Activated T-helper 9 cell treated with anti-CD3 and anti-CD28 coated beads, Interleukin-2, amount 50 U/mL, for 16 hours (primary cell): ENCODE measurements at places on chromosomes 3 and 15.
A peak's percentile ranks its signal among the peaks of the same experiment; 100 is the strongest.

DNA sequence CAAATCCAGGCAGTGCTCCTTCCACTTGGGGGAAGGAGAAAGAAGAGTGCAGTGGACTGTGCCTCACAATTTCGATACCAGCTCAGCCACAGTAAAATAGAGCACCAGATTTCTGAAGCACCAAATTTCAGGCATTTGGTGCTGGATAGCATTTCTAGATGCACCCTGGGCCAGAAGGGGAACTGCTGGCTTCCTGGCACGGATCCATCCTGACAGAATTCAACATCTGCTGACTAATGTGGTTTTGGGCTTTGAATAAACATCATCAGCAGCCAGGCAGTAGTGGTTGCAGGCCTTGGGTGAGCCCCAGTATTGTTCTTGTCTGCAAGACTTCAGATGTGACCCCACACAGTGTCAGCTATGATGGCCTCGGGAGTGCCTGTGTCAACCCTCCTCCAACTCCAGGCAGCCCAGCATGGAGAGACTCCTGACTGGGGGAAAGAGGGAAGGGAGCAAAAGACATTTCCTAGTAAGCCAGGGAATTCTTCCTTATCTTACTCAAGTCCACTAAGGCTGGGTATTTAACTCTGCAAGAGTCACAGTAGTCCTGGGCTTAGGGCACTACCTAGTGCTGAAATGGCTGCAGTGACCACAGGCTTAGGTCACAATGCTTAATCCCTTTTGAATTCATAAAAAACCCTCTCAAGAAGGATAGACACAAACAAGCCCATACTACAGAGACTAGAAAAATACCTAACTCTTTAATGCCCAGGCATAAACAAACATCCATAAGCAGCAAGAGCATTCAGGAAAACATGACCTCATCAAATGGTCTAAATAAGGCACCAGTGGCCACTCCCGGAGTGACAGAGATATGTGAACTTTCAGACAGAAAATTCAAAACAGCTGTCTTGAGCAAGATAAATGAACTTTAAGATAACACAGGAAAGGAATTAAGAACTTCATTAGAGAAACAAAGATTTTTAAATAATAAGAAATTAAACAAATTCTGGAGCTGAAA, 74.7 kb downstream of the SPATA16 start:
- no peak for DNase-seq

DNA sequence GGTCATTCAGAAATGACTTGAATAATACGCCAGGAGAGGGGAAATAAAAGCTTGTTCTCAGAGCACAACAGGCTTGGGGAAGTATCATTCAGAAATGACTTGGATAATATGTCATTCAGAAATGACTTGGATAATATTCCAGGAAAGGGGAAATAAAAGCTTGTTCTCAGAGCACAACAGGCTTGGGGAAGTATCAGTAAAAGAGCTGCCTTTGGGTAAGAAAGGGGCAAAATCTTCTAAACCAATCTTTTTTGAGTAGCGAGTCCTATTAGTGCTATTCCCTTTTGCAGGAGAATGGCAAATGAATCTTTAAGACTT, 20.9 kb downstream of the GABRR3 start:
- DNase-seq = no peak

DNA sequence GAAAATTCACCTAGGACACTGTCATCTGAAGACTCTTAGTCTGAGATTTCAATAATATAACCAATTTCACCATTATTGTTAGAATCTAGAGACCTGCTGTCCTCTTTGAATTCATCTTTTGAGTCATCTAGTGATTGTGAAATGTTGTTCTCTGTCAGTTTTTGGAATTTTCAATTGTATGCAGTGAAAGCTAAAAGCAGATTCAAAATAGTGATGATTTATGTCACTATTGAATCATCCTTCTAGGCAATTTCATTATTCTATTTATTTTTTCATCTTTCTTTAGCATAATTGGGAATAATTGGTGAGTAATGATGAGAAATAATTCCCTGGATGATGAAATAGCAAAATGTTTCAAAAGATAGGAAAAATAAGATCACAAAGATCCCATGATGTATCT, 101.7 kb upstream of the EIF1B start:
- DNase-seq = no peak

GRCh38 chr15:94917068-94917467, 685.7 kb downstream of the MCTP2 start:
- no peak for DNase-seq

- DNase-seq = no peak
Measured at GRCh38 chr15:78389322-78389721, 48.7 kb upstream of the IREB2 start.

- no peak for DNase-seq
Measured at GRCh38 chr3:178685591-178685906, 149.3 kb downstream of the KCNMB2 start.

- no peak for DNase-seq
Measured at GRCh38 chr3:193831495-193832455, 238.8 kb downstream of the OPA1 start.

- DNase-seq = no peak
Measured at GRCh38 chr15:88810446-88810845, 7.2 kb downstream of the ACAN start.

DNA sequence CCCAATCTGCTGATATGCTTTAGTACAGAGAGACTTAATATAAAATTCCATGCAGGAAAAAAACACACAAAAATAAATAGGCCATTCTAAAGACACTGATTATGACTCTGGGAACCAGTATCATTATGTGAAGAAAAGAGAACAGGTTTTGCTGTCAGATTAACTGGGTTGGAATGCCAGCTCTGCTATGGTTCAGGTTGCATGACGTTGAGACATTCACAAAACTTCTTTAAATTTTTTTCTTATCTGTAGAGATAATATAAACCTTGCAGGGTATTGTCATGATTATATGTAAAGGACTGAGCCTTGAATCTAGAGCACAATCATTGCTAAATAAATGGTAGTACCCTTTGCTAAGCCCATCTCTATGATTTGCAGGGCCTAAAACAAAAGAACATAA, 86.0 kb downstream of the CPNE4 start:
- no peak for DNase-seq

GRCh38 chr3:159252772-159253384, 451.0 kb downstream of the MFSD1 start:
- DNase-seq = no peak

GRCh38 chr15:60619131-60619530, 140.2 kb upstream of the ICE2 start:
- DNase-seq = no peak

DNA sequence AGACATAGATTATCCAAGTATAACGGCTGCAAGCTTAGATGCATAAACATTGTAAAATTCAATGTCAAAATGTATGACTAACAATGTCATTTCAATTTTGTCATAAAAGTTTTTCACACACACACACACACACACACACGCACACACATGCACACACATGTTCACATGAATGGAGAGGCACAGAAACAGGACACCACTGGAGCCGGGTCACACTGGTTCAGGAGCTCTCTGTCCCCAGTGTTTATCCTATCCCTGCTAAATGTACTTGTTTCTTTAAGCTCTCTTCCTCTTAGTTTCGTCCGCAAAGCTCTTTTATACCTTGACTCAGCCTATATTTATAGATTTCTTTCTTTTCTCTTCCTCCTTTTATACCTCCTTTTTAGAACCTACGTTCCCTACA, 249.9 kb downstream of the CADPS start:
- DNase-seq = no peak

GRCh38 chr3:137121704-137122314, 164.0 kb downstream of the IL20RB start:
- DNase-seq = no peak

DNA sequence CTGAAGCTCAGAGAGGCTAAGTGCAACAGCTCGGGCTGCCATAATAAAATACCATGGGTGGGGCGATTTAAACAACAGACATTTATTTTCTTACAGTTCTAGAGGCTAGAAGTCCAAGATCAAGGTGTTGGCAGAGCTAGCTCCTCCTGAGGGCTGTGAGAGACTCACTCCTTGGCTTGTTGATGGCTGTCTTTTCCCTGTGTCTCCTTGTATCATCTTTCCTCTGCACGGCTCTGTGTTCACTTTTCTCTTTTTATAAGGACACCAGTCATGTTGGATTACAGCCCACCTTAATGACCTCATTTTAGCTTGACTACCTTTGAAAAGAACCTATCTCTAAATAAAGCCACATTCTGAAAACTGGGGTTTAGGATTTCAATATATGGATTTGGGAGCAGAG, 129.7 kb downstream of the RPL22L1 start:
- no peak for DNase-seq

GRCh38 chr15:43749690-43750345, 3.6 kb downstream of the PDIA3 start:
- DNase-seq = peak; percentile 8

DNA sequence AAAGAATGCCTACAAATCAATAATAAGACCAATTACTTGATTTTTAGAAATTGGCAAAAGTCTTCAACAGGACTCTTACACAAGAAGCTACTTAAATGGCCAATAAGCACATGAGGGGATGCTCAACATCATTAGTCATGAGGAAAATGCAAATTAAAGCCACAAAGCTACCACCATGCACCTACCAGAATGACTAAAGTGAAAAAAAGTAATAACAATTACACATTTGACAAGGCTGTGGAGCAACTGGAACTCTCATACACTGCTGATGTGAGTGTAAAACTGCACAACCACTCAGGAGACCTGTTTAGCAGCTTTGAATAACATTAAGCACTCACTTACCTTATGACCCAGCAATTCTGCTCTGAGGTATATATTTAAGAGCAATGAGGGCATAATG, 68.4 kb downstream of the PPCDC start:
- DNase-seq = no peak

DNA sequence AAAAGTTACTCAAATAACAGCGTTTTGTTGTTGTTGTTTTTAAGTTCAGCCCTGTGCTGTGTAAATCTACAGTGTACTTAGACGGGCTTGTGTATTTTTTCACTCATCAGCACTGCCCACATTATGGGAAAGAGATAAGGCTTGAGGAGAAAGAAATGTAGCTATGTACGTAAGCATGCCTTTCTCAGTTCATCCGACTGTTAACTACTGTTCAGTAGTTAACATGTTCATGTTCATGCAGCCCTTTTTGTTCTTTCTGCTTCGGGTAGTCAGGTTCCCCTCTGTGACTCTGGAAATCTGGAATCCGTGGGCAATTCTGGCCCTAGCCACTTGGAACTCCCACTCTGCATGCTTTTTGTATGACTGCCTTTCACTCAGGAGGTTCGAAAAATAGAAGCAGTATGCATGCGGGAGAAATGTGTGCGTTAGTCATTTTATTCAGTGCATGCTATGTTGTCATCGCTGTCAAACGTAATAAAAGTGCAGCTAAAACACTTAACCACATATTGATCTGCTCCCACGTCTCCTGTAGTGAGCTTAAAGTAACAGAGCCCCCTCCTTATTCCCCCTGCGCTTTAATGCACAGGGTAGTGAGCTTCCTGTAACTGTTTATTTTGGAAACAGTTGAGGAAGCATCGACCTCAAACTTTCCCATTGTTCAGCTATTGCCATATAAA, 283.1 kb upstream of the NR2F2 start:
- DNase-seq = no peak

GRCh38 chr3:106533093-106533787, 664.4 kb upstream of the CBLB start:
- DNase-seq = no peak

GRCh38 chr3:22746221-22746620, 456.9 kb upstream of the UBE2E2 start:
- no peak for DNase-seq

- DNase-seq = no peak
Measured at GRCh38 chr3:21505711-21506460, 245.1 kb downstream of the ZNF385D start.

DNA sequence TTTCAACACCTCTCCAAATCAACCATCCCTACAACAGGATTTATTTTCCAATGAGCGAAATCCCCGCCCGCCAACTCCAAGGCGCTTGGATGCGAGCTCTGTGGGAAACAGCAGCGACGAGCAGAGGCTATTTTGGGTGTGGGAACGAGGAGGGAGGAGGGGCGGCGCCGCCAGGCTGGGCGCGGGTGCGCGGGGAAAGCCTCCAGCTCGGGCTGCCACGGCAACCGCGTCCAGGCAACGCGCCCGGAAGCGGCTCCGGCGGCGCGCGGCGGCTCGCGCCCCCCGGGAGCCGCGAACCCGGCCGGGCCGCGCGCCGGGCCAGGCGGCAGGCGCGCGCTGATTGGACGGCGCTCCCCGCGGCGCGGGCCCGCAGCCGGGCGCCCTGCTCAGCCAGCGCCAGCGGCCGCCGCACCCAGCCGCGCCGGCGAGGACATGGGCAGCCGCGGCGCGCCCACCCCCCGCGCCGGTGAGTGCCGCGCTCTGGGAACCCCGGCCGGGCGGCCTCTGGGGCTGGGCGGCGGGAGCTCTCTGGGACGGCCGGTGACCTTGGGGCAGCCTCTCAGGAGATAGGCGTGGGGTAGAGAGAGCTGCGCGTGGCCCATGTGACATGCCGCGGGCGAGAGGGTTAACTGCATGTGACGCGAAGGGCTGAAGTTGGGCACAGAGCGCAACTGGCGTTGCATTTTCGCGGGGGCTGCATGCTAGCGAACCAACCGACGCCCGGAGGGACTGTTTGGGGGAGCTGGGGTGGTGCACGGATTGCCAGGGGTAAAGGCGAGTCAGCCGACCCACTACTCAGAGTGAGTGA, at the start of gene FAM81A:
FAM81A (plus strand) TSS at position 370 of the 808 bp plus-strand sequence. CDS start 20,441 bp downstream, outside the sequence.
- DNase-seq = no peak

GRCh38 chr3:11602239-11602840, 41.4 kb downstream of the VGLL4 start:
- no peak for DNase-seq

GRCh38 chr3:35338186-35338585, 301.1 kb upstream of the ARPP21 start:
- DNase-seq = no peak

DNA sequence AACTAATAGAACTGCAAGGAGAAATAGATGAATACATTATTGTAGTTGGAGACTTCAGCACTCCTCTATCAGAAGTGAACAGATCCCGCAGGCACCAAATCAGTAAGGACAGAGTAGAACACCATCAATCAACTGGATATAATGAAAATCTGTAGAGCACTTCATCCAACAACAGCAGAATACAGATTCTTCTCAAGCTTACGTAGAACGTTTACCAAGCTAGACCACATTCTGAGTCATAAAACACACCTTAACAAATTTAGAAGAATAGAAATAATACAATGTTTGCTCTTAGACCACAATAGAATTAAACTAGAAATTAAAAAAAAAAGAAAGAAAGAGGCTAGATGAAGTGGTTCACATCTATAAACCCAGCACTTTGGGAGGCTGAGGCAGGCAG, 70.7 kb upstream of the NEDD4 start:
- DNase-seq = no peak

- DNase-seq = no peak
Measured at GRCh38 chr15:31489801-31490646, 163.4 kb downstream of the KLF13 start.

DNA sequence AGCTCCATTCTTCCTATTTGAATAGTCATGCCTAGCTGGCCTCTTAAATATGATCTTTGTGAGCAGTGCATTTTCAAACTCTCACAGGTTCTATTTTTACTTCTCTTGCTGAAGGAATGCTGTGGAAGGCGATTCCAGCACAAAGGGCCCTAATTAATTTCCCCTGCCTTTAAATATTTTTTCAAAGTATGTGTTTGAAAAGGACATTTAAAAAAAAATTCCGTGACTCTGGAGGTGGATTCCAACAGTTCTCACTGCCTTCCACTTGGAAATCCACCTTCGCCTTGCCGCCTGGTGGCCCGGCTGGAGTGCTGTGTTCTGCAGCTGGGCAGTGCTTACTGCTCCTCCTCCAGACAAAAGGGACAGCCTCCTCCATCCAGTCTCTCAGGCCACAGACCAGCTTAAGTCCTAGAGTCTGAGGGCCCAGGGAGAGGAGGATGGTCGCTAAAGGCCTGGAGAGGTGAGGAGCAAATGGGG, 61.5 kb upstream of the CORO2B start:
- DNase-seq = no peak

GRCh38 chr3:37014620-37015019, 21.3 kb downstream of the MLH1 start:
- no peak for DNase-seq

- DNase-seq = no peak
Measured at GRCh38 chr3:108713009-108713516, 44.1 kb downstream of the RETNLB start.
